Activated CD4-positive, alpha-beta T cell treated with anti-CD3 and anti-CD28 coated beads, Interleukin-2, amount 10 ng/mL, durations not matched to agents 7 days and 5 days (primary cell): ENCODE measurements at places on chromosomes 4 and X. TPM values are rescaled to one million over a fixed set of nuclear protein-coding genes. Genes with fewer than 3 reads are reported as not detected.

MORF4L2 gene
- total RNA-seq = 122 TPM

GRCh38 chrX:109918753-109919152 lies 84.2 kb upstream of the TMEM164 start:
- no peaks in the 10 kb centered on the region for H3K4me1 ChIP-seq
- peaks cover 2% of the 10 kb centered on the region for H3K27me3 ChIP-seq
- H3K4me3 ChIP-seq = no peak overlapping the region

- no peak overlapping the region for H3K4me3 ChIP-seq
- no peaks in the 10 kb centered on the region for H3K27me3 ChIP-seq
- no peaks in the 10 kb centered on the region for H3K36me3 ChIP-seq
Observed at GRCh38 chrX:140050906-140051305, 85.6 kb upstream of the CXorf66 start.

GRCh38 chrX:53685711-53686110 lies 808 bp downstream of the HUWE1 start:
- H3K27me3 ChIP-seq = no peaks in the 10 kb centered on the region
- peak; percentile 6 for DNase-seq
- H3K27ac ChIP-seq = peak overlapping the region; percentile 97
- peak overlapping the region; percentile 78 for H3K4me3 ChIP-seq
- peaks cover 18% of the 10 kb centered on the region for H3K4me1 ChIP-seq
- peaks cover 18% of the 10 kb centered on the region for H3K36me3 ChIP-seq
